ENCODE measurements at places on chromosomes 12 and 14.

GRCh38 chr12:66103016-66103913, 27.3 kb downstream of the LLPH start:
- no peak for DNase-seq

- no peak for DNase-seq
Measured at GRCh38 chr12:124763594-124763979, 100.1 kb downstream of the SCARB1 start.

- no peak for DNase-seq
Measured at GRCh38 chr12:3133405-3133783, 56.2 kb downstream of the TSPAN9 start.

- DNase-seq: no peak
Measured at GRCh38 chr12:70070494-70071007, 172.7 kb upstream of the CNOT2 start.

GRCh38 chr14:105069871-105070759, 4.9 kb upstream of the GPR132 start:
- DNase-seq: no peak

DNA sequence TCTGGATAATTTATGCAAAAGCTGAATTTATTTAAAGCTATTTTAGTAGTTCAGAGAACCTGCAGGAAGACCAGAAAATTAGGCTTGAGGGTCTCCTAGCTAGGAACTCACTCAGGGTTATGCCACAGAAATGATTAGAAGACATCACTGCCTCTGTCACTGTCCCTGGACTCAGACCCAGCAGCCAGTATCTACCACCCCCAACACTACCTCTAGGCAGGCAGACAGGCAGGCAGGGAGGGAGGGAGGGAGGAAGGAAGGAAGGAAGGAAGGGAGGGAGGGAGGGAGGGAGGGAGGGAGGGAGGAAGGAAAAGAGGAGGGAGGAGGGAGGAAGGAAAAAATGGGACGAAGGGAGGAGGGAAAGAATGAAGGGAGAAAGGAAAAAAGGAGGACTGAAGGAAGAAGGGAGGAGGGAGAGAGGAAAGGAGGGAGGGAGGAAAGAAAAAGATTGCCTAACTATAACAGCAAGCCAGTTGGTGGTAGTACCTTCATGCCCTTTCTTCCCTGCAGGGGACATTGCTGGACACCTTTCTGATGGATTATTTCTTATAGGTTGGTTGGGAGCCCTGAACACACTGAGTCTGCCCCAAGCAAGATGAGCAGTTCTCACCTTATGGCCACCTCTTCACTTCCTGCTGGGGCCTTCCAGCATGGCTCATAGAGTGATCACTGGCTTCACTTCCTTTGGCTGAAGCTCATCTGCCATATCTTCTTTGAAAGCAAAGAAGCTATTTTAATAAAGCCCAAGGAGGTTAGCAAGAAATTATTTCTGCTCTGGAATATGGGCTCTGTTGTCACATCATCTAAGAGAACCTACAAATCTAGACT, 49.7 kb downstream of the KICS2 start:
- DNase-seq: no peak

DNA sequence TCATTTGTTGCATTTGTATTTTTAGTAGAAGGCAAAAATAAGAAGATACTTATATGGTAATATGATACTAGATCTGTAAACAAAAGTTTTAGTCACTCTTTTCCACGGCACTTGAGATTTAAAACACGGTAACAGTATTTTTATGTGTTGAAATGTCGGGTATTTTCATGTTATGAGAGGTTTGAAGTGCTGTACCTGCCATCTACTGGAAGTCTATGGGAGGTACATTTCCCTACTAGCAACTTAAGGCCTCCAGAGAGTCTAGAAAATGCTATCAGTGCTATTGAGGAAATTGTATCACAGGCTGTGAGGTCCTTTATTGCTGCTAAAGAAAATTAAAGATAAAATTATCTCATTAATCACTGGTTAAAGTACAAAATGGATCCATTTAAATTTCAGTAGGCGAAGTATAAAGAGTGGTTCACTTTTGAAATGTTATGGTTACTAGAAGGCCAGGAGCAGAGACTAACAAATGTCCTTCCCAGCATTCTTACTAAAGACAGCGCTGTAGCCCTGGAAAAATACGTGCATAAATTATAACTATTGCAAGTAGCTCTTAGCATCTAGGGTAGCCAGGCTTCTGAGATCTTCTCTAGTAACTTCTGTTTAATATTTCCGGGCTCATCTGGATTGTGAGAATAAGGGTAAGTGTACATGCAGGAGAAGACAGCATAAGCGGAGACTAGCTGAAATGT, 77.6 kb upstream of the PRKD1 start:
- no peak for DNase-seq

DNA sequence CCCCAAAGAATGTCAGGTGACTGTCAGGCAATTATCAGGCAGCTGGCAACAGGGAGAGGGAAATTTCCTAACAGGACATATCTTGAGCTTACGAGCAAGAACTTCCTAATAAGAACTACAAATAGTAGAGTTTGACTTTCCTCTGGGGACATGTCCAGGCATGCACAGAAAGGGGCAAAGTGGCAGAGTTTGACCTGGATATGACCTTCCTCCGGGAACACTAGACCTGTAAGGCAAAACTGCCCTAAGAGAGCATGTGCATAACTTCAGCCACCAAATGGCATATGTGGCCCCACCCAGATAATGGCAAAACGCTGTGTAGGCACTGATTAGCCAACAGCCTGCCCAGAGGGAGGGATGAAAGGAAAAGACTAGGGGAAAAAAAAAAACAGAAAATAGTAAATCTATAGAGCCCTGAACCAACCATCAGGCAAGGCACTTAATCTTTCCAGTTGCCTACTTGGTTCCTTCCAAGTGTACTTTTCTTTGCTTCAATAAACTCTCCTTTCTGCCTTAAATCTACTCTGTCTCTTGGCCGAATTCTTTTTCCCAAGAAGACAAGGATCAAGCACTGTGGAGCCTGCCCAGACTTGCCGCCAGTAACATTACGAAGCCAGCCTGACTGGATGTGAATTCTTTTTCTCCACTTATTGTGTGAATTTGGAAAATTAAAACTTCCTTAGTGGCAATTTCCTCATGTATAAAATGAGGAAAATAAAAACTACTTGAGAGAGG, 164.1 kb downstream of the SPTSSA start:
- no peak for DNase-seq

DNA sequence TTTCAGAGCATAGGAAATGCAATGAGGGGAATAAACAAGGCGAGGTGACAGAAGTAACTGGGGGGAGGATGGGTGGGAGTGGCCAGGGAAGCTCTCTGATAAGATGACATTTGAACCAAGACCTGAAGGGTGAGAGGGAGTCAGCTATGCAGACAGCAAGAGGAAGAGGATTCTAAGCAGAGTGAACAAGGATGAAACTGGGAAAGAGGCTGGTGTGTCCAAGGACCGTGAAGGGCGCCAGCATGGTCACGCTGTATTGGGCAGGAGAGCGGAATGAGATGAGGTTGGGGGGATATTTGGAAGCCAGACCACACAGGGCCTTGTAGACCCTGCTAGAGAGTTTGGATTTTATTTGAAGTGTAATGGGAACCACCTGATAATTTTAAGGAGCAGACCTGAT, 10.5 kb upstream of the PPP1R1A start:
- no peak for DNase-seq

GRCh38 chr14:59061292-59061691, 127.2 kb upstream of the DAAM1 start:
- DNase-seq: no peak

- no peak for DNase-seq
Measured at GRCh38 chr12:9075138-9075535, 40.6 kb downstream of the A2M start.

GRCh38 chr12:5154091-5154490, 110.4 kb downstream of the KCNA5 start:
- no peak for DNase-seq

GRCh38 chr14:73325630-73326299, 88.5 kb downstream of the PAPLN start:
- DNase-seq: no peak

DNA sequence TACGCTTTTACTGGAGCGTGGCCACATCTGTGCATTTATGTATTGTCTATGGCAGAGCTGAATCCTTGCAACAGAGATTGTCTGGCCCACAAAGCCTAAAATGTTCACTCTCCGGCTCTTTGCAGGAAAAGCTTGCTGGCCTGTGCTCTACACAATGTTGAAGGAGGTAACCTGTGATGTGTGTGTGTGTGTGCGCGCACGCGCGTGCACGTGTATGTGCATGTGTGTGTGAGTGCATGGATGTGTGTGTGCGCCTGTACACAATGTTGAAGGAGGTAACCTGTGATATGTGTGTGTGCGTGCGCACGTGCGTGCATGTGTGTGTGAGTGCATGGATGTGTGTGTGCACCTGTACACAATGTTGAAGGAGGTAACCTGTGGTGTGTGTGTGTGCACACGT, 62.7 kb downstream of the RFLNA start:
- no peak for DNase-seq

DNA sequence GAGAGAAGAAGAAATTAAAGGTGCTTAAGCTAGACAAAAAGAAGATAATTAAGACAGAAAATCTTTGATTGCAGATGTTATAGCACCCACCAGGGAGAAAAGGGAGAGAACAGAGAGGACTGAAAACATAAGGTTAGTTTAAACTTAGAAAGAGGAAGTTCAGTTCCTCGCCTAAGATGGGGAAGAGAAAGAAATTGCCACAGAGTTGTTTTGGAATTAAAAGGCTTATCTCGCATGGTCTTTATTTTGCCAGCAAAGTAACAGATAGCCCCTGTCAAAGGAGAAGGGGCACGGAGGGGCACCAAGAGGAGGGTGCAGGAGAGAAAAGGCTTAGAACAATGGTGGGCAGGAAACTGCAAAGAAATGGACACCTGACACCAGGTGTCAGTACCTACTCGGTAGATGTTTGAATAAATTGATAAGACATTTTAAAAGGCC, 17.8 kb upstream of the OXA1L start:
- no peak for DNase-seq

GRCh38 chr12:7369274-7369729, 65.4 kb downstream of the ACSM4 start:
- no peak for DNase-seq

GRCh38 chr12:65926119-65926908, 102.0 kb downstream of the HMGA2 start:
- DNase-seq: no peak

- DNase-seq: no peak
Measured at GRCh38 chr12:97595936-97596335, 133.3 kb downstream of the RMST start.

GRCh38 chr14:104145826-104146601, 7.6 kb downstream of the KIF26A start:
- no peak for DNase-seq

DNA sequence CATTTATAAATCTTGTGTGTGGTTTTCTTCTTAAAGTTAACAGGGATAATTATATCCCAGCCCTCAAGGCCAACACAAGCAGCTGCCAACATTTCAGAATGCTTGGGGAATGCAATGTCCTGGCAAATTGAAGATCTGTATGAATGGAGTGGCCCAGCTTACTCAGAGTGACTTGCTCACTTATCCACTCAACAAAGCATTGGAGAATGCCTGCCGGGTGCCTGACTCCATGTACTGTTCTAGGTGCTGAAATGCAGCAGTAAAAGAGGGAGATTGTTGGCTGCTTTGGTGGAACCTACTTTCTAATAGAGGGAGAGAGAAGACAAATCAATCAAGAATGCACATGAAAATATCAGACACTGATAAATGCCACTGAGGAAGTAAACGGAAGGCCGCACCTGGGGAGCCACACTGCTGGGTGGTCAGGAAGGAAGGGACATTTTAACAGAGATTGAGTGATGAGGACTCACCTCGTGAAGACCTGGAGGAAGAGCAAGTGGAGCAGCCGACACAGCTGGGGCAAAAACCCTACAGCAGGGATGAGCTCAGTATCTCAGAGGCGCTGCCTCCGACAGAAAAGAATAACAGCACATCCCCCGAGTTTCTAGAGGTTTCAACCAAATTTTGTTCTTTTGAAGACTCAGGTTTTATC, 61.2 kb upstream of the VASH1 start:
- no peak for DNase-seq

DNA sequence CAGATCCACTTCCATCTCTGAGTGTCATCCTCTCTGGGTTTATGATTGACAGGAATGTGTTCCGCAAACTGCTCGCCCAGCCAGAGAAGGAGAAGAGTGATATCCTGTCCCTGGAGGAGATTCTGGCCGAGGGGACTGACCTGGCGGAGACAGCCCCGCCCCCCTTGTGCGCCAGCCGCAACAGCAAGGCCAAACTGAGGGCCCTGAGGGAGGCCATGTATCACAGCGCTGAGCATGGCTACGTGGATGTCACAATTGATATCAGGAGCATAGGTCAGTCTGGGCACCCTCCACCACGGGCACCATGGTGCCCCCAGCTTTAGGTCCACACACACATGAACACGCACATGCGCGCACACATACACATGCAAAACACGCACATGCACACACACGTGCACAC, 67.5 kb upstream of the PWP1 start:
- no peak for DNase-seq

- DNase-seq: no peak
Measured at GRCh38 chr14:84272290-84272721, 1257.6 kb upstream of the FLRT2 start.

GRCh38 chr12:124296295-124296915, 1.5 kb downstream of the RFLNA start:
- no peak for DNase-seq

DNA sequence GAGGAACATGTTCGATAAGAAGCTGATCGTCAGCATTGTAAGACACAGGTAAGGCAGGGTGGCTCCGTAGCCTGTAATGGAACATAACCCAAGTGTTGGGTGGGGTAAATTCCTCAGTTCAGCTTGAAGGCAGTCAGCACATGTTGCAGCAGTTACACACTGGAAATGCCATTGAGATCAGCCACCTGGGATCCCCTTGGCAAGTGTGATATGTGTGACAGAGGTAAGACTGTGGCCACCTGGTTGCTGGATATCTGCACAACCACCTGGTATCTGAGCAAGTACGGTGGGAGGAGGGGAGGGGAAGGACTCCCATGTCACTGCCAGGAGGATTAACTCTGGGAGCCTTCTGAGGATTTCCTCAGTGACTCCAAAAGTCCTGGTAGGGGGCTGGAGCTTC, 158.0 kb upstream of the CAND1 start:
- no peak for DNase-seq

- no peak for DNase-seq
Measured at GRCh38 chr14:55965851-55966250, 152.4 kb upstream of the PELI2 start.

DNA sequence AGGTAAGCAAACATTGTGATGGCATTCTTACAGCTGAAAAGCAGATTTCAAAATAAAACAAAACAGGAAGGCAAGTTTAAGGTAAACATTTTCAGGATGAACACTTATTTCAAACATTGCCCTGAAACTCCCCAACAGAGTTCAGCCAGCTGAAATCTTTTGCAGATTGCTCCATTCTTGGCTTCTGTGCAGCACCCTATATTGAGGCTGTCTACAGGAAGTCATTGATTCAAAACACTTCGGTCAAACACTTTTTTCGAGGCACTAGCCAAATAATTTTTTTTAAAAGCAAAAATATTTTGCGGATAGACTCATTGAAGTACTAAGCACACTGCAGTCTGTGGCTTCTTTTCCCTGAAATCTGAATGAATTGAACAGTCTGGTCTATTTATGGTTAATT, 318.1 kb upstream of the PDE3A start:
- DNase-seq: no peak
